HCEC 1CT (cell line): ENCODE measurements at places on chromosomes 2 and 18.
A peak's percentile ranks its signal among the peaks of the same experiment; 100 is the strongest.

- DNase-seq: peak; percentile 3
Observed at GRCh38 chr2:214987261-214987660, 151.2 kb downstream of the ABCA12 start.

GRCh38 chr2:102986826-102987490, 225.1 kb downstream of the TMEM182 start:
- no peak for DNase-seq

DNA sequence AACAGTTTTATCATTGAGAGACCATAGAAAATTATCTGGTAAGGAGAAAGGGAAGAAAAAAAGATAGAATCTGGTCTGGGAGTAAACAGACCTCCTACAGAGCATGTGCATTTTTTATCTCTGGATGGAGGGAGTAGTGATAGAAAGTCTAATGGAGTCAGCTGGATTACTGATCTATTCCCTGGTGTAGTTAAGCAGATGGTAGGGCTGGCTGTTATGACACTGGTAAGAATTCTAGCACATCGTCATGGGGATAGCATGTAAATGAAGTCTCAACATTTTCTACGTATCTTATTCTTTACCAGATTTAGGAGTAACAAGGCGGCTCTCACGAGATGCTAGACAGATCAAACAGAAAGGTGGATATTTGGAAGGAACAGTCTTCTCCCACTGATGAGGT, 407.4 kb downstream of the NRXN1 start:
- no peak for DNase-seq

GRCh38 chr2:71612581-71613402, 159.4 kb downstream of the DYSF start:
- no peak for DNase-seq

GRCh38 chr2:195413422-195413821, 243.6 kb upstream of the SLC39A10 start:
- no peak for DNase-seq

GRCh38 chr2:25806941-25807340, 71.3 kb downstream of the ASXL2 start:
- DNase-seq: no peak

GRCh38 chr18:37383846-37384595, 181.6 kb downstream of the CELF4 start:
- no peak for DNase-seq
